NCI-H1694 treated with DMSO at 0.1 percent for 48 hours (cell line): ENCODE measurements at places on chromosomes 3 and 15.

DNA sequence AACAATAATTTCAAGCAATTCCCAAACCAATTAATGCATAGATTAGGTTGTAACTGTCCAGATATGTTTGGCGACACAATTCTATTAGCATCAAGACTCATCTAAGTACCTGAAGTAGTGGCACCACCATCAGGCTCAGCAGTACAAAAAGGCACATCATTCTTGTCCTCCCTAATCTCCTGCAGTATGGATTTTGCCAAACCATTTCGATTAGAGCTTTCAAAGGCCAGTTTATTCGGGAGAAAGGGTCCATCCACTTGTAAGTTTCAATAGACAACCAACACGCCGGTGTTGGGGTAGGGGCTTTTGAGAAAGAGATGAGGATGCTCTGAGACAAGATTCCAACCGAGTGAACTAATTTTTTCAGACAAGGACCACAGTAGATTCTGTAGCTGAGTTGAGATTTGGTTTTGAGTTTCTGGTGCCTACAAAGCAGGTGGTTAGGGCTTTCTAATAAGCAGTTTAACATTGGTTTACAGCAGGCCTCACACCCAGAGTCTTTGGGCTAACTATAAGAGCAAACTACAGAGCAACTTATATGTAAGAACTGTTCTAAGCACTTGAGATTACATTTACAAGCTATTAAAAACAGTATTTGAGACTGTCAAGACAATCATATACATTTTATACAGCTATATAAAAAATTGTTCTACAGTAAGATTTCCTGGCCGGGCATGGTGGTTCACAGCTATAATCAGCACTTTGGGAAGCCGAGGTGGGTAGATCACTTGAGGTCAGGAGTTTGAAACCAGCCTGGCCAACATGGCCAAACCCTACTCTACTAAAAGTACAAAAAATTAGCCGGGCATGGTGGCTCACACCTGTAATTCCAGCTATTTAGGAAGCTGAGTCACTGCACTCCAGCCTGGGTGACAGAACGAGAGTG is 4.5 kb downstream of the RPL22L1 start:
- DNase-seq, result no peak

GRCh38 chr15:31004220-31004733 is 12.8 kb upstream of the MTMR10 start:
- DNase-seq, result no peak

DNA sequence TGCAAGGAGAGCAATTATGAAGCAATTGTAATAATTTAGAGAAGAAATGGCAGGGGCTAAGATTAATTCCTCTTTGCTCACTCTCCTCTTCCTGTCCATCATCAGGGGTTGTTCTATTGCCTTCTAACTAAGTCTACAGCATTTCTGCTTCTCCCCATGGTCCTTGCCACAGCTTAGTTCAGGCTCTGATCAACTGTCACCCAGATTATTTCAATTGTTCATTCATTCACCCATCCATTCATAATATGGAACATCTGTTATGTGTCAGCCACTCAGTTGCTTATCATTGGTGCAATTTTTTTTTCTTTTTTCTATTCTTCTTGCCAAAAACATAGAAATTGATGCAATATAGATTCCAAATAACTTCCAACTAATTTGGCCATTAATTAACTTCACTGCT is 93.2 kb downstream of the CD47 start:
- DNase-seq, result peak; percentile 88

DNA sequence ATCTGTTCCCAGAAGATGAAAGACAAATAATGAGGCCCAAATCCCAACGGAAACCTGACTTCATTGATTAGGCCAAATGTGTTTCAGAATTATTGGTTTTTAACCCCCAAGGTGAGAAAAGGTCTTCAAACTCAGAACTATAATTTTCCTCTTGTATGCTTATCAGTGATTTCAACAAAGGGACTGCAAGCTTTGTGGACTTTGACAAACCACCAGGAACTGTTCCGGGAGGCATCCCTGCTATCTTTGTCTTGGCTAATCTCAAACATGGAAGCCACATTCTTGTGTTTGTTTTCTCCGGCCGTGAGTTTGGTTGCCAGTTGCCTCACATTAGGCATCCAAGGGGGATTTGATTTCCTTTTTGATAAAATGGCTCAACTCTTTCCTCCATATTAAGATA is 19.5 kb downstream of the ARHGEF3 start:
- DNase-seq, result no peak

DNA sequence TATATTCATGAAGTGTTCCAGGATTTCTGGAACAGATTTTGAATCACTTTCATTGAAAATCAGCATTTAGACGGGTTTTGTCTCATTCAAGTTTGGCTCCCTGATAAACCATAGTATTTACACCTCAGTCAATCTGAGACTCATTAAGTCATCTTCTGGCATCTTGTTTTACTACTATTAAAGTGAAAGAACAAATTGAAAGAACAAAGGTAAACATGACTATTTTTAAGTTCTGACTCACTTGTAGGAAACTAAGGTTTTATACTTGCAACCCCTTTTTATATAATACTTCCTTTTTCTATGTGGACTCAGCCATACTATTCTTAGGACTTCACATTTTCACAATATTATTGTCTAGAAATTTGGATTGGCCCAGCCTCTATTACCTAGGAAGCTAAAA is 854.4 kb downstream of the SQOR start:
- DNase-seq, result no peak

- DNase-seq, result no peak
Measured at GRCh38 chr3:137990427-137990826, 19.5 kb upstream of the CLDN18 start.

DNA sequence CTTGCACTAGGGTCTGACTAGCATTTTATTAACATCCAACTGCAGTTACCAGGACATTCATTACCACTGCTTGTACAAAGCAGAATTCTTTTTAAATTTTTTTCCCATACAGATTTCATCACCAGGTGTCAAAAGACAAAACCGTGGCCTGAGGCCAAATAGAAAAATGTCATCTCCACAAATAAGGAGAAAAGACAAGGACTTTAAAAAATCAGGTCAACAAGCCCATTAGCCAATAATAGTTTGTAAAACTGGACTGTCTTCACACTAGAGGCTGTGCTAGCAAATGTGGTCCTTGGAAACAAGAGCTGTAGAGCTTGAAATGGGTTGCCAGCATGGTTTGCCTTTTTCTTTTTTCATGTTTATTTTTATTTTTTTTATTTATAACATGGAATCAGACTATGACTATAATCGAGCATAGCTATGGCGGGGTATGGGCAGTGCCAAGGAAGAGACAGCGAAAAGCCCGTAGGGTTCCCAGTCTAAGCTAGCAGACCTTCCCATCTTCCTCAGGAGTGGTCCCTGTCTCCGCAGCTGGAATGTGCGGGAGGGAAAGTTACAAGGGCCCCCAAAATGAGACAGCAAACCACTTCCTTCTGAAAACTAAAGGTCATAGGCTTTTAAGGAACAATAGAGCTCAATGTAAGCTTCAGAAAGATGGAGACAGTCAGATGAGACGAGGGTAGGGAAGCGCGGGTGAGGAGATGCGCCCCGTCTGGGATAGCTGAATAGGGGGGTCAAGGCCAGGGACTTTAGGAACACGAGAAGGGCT is 1.5 kb downstream of the PTPN9 start:
- DNase-seq, result peak; percentile 19

DNA sequence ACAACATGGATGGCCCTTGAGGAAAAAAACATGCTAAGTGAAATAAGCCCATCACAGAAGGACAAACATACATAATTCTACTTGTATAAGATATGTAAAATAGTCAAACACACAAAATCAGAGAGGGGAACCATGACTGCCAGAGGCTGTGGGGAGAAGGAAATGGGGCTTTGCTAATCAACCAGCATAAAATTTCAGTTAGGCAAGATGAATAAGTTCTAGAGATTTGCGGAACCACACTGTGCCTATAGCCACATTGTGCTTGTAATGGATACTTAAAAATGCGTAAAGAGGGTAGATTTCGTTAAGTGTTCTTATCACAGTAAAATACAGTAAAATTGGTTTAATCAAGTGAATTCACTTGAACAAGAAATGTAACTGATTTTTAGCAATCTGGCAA is 33.7 kb upstream of the SPTBN5 start:
- no peak for DNase-seq

GRCh38 chr3:134971306-134971705 is 176.2 kb downstream of the EPHB1 start:
- no peak for DNase-seq

GRCh38 chr3:141849056-141849815 is 27.2 kb upstream of the ATP1B3 start:
- DNase-seq, result no peak

- DNase-seq, result no peak
Measured at GRCh38 chr3:184066211-184066610, 13.4 kb downstream of the HTR3C start.

GRCh38 chr15:40768521-40769273 is 1.1 kb upstream of the C15orf62 start:
- no peak for DNase-seq

GRCh38 chr3:177464392-177465256 is 267.3 kb upstream of the TBL1XR1 start:
- no peak for DNase-seq

DNA sequence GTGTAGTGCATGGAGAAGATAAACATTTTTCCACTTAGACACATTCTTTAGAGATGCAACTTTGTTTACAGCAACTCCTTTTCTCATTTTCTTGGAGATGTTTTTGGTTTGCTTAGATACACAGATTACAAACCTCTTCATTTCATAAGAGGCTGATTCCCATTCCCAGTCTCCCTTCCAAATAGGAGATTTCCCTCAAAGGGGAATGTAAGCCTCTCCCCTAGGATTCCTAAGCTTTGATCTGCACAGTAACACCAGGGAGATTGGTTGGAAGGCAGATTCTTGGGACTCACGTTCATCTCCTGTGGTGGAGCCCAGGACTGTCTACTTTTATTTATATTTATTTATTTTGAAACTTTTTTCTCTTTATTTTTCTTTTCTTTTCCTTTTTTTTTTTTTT is 63.2 kb downstream of the MCTP2 start:
- DNase-seq, result no peak

DNA sequence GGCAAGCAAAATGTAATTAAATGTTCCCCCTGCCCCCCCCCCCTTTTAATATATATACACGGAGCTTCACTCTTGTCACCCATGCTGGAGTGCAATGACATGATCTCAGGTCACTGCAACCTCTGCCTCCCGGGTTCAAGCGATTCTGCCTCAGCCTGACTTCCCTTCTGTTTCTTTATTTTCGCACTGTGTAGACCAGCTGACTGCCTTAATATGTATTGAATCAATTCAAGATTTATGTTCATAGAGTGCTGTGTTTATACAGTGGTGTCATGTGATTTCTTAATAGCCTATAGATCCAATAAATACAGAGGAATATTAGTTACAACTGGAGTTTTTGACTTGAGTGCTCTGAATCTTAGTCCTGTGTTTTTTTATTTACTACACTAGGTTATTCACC is 39.0 kb downstream of the SLC25A36 start:
- DNase-seq, result no peak

DNA sequence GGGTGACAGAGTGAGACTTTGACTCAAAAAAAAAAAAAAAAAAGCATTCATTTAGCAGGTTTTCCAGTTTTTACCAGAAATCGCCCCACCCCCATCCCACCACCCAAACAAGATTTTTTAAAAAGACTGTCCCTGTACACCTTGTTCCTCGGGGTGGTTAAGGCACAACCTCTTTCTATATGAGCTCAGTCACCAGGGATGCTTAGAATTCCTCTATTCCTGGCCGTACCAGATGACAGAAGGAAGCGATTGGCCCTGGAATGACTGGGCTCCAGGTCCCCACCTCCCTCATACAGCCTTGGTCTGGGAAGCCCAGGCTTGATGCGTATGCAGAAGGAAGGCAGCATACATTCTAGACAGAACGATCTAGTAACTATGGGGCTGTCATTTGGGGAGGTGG is 25.6 kb downstream of the IDH2 start:
- no peak for DNase-seq

GRCh38 chr3:171172070-171172469 is 145.6 kb upstream of the SLC2A2 start:
- DNase-seq, result no peak

GRCh38 chr15:68781766-68782588 is 38.7 kb downstream of the ANP32A start:
- no peak for DNase-seq

- DNase-seq, result no peak
Measured at GRCh38 chr3:25906132-25906906, 116.4 kb downstream of the OXSM start.

DNA sequence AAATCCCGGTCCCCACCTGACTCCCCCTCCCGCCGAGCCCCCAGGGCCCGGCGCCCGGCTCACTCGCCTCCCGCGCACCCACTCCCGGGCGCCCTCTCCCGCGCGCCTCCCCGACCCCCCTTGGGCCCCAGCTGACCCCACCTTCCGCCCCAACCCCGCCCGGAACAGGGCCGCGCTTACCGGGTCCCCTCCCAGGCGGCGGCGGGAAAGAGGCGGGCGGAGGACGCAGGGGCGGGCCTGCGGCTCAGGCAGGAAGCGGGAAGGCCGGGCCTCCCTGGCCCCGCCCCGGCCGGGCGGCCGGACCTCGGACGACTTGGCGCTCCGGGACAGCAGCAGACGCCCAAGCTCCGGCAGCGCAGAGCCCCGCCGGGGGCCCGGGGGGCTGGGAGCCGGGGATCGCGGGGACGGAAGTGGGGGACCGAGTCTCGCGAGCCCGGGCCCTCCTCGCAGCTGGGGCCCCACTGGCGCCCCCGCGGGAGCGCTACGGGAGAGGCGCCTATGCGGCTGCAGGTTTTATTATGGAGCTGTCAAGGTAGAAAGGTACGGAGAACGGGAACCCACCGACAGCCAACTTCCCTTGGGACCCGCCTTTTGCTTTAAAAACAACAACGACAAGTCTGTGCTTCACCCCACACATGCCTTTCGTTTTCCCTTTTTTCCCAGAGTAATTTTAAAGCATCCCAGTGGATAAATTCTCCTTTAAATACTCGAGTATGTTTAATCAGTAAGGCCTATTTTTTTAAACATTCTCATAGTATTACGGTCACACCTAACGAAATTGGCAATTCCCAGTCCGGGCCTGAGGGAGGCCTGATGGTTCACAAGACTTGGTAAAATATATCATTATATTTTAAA is at the start of gene SLC41A3:
Gene SLC41A3, minus strand, starts transcription at position 212 of the 855 bp plus-strand sequence. CDS start 15,905 bp downstream, outside the sequence.
- DNase-seq, result peak; percentile 82

DNA sequence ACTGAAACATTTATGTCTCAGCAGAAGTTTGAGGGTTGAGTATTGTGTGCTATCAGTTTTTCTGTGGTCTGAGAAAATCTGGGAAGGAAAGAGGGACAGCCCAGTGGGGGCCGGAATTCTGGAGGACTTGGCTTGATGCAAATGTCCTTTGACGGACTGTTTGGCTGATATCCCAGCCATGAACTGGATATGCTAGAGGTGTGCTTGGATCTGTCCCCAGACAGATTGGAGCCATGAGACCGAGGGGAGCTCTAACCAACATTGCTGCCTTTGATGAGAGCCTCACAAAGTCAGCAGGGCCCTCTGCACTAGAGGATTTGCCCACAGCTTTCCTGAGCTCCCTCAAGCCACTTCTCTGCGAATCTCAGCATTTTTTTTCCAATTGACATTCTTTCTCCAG is 405.6 kb downstream of the NTRK3 start:
- no peak for DNase-seq

- DNase-seq, result no peak
Measured at GRCh38 chr3:127413318-127413673, 125.5 kb upstream of the PRR20G start.
